ENCODE measurements at places on chromosomes 2 and 18.
A peak's percentile ranks its signal among the peaks of the same experiment; 100 is the strongest.

DNA sequence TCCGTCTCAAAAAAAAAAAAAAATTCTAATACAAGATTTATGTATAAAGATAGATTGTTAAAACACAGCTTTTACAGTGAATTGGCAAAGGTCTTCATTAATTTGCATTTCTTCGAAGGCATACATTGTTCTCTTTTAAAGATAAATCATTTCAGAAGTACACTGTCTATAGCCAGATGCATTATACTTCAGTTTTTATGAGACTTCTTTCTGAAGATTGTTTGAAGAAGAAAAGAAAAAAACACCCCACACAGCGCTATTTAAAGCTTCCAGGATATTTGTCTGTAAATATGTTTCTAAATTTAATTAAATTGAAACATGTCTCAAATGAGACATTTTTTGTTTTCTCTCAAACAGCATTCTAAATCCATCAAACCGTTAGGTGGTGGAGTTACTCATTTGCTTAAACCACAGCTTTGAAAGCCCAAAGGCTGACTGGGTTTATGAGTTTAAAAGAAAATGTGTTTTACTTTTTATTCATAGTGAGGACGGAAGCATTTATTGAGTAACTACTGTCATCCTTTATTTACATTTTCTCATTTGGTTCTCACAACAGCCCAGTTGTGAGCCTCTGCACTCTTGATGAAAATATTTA, 42.4 kb upstream of the C1GALT1C1L start:
- DNase-seq, result no peak

DNA sequence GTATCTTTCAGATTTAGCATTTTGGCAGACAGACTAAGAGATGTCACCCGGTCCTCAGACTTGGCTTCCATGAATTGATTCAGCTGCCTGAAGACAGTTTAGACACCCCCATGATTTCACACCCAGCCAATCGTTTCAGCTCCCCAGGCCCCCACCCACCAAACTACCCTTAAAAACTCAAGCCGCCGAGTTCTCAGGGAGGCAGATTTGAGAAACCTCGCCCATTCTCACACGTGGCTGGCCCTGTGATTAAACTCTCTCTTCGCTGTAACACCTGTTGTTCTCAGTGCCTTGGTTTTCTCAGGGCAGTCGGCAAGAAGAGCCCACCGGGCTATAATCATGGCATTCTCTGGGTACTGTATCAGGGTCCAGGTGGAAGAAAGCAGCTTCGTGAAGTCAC, 35.2 kb downstream of the UXS1 start:
- DNase-seq, result no peak

GRCh38 chr18:49924293-49924983, 111.1 kb upstream of the ACAA2 start:
- DNase-seq, result no peak

- peak; percentile 54 for DNase-seq
These were observed 401.6 kb upstream of the NRP2 start for GRCh38 chr2:205280596-205281236.

DNA sequence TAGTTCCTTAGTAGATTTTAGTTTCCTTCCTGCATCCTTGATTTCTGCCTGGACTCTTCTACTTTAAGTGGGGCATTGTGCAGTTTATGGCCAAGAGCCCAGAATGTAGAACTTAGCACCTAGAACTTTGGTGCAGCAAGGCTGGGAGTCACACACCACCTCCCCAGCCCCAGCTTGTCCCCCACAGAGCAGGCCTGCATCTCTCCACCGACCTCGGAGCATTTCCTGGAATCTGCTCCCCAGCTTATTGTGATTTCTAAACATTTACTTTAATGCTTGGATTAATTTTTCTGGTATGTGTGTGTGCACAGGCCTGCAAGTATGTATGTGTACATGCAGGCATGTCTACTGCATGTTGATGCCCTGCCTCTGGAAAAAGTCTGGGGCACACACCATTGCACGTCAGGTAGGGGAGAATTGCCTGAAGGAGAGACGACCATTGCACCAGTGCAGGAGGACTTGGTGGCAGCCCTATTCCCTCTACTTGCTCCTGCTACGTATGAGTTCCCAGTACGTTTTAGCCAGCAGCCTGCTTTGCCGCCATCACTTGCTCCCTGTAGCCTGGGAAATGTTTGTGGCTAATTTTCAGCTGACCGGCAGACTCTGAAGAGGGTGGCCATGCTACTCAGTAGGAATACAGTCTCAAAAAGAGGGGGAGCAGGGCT, 419.9 kb upstream of the HS6ST1 start:
- DNase-seq, result no peak

- peak; percentile 17 for DNase-seq
These were observed 326.4 kb downstream of the NR4A2 start for GRCh38 chr2:156005999-156006712.

- no peak for DNase-seq
These were observed 93.0 kb downstream of the MAIP1 start for GRCh38 chr2:200048421-200048820.

- DNase-seq, result no peak
These were observed 14.2 kb downstream of the PLEK start for GRCh38 chr2:68379184-68379708.

- DNase-seq, result no peak
These were observed 26.0 kb downstream of the GALNT5 start for GRCh38 chr2:157283468-157283867.

- DNase-seq, result no peak
These were observed 70.0 kb downstream of the TWSG1 start for GRCh38 chr18:9404565-9405060.

GRCh38 chr18:50839996-50840395, 20.2 kb upstream of the MRO start:
- no peak for DNase-seq

GRCh38 chr2:233867993-233868532, at the start of gene MSL3B:
Gene MSL3B, minus strand, starts transcription at chr2:233868386.
- DNase-seq, result peak; percentile 85

- DNase-seq, result no peak
These were observed 77.7 kb downstream of the CDH2 start for GRCh38 chr18:28099237-28099636.

GRCh38 chr2:20326163-20326780, 24.4 kb downstream of the PUM2 start:
- peak; percentile 69 for DNase-seq

DNA sequence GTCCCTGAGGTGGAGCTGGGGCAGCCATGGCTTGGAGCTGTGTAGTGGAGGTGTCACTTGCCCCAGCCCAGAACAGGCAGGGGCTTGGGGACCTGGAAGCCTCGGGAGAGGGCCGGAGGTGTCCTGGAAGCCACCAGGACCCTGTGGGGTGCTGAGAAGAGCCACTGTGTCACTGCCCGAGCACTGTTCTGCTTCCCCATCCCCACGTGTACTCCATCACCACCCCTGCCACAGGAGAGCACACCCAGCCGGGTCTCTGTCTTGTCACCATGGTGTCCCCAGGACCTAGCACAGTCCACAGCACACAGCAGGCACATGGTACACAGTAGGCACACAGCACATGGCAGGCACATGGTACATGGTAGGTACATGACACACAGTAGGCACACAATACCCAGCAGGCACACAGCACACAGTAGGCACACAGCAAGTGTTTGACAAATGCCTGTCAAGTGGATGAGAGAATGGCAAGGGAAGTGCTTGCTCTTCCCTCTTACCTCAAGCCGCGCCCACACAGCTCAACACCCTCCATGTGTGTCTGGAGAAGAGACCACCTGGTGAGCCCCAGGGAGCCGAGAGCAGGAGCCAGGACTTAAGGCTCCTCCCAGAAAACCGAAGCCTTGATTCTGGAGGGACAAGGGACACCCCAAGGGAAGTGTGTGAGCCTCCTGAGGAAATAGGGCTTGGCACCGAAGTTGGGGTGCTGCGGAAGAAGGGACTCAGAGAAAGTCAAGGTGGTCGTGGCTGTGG, 13.3 kb downstream of the MBP start:
- DNase-seq, result no peak
